CD4-positive, alpha-beta T cell treated with Interleukin-6 at 100 ng/mL for 8 hours (primary cell): ENCODE measurements at places on chromosomes 13 and 19.
A peak's percentile ranks its signal among the peaks of the same experiment; 100 is the strongest.

DNA sequence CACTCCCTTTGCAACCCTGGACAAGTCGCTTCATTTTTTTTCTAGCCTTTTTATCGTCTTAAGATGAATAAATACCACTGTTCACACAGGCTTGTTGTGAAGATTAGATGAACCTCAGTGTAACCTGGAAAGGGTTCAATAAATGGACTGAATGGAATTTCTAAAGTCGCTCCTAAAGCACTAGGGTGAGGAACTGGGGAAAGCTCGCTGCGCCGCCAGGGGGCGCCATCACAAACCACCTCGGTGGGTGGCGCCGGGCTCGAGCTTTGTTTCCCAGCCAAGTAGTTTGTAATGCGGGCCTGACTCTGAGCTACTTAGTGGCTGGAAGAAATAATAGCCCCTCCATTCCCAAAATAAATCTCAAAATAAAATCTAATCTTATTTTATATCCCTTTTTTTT lies 2.2 kb upstream of the CEACAM6 start:
- DNase-seq, result peak; percentile 66

- no peak for DNase-seq
Measured at GRCh38 chr19:44303320-44303719, 1.5 kb downstream of the ZNF235 start.

DNA sequence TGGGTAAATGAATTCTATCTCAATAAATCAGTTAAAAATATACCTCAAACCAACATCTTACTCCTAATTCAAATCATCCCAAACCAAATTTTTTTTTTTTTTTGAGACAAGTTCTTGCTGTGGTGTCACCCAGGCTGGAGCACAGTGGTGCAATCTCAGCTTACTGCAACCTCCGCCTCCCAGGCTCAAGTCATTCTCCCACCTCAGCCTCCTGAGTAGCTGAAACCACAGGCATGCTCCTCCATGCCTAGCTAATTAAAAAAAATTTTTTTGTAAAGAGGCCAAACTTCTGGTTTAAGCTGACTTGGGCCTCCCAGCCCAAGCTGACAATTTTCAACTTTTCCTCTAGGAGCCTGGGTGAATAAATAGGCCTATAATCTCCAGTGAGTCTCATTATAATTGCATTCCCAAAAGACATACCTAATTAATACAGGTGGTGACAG lies 22.1 kb upstream of the OLFM2 start:
- no peak for DNase-seq

DNA sequence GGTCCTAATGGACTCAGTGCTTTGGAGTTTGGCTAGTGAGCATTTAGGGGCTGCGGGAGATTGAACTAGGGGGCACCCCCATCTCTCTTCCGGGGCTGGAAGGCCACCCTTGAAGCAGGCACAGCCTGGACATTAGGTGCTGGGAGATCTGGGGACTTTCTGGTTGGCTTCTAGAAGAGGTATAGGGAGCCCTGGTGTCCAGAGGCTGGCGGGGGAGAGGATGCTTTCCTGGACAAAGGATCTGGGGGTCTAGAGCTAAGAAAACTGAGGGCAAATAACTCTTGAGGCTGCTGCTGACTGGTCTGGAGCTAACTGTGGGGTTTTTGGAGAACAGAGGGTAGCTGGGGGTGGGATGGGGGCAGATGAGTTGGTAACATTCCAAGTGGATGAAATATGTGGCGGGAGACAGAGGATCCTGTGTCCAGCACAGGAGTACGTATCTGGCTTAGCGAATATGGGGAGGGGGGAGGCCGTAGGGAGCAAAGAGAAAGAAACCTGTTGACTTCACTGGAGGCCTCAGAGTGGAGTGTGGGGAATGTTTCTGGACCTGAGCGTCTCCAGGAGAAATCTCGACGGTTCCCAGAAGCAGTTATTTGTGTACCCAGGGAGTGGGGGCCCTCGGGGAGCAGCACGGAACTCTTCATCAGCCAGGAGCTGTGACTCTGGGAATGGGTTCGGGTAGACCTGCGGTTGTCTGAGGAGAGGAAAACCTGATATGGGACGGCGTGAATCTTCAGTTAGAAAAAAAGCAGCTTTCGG lies 1.4 kb downstream of the HNRNPUL1 start:
- DNase-seq, result no peak

DNA sequence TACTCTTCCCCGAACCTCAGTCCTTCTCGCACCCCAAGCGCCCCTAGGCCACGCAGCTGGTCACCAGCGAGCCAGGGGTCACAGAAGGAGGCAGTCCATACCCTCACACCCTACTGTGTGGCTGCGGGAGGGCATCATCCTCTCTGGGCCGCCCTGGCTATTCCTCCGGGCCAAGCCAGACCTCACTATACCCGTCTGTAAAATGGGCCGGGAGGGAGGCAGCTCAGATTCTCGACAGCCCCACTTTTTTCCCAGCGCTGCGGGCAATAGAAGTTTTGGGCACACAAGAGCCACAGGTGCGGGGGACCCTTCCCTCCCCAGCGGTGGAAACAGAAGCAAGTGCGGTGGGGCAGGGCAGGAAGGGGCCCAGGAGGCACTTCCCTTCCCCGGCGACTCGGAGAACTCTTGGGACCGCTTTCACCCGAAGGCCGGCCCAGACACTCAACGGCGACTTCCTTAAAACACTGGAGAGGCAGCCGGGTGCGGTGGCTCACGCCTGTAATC lies 5.6 kb upstream of the ARRDC2 start:
- no peak for DNase-seq
